Activated CD4-positive, alpha-beta T cell treated with anti-CD3 and anti-CD28 coated beads for 4 hours (primary cell): ENCODE measurements at places on chromosomes 1 and 21.

DNA sequence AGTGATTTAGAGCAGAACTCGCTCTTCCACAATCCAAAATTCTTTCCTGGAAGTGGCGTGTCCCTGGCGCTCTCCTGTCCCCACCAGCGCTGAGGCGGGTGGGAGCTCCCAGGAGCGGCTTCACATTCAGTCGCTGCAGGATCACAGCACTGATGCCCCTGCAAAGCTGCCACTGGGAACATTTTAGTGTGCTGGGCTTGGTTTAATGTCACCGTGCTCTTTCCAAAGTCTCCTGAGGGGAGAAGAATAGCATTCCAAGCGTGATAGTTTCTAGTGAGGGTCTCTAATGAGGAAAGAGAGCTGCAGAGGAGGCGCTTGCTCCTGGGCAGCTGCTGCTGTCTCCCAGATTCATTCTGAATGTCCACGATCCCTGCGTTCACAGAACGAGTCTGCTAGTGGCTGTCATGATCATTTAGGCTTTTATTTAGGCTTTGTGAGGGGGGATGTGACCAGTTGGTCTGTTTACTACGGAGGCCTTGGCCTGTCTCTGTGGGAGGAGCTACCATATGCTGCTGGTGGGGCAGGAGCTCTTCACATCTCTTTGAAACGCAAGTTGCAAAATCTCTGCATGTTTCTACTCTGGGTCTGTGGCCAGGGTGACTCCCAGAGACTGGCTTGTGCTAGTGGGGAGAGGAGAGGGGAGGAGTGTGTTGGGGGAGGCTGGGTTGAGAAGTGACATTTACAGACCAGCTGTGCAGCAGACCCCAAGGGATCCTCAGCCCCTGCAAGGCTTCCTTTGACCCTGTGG is 23.4 kb downstream of the OLFML3 start:
- DNase-seq = no peak

- DNase-seq = no peak
These were observed 109.8 kb downstream of the CACHD1 start for GRCh38 chr1:64579767-64580166.

DNA sequence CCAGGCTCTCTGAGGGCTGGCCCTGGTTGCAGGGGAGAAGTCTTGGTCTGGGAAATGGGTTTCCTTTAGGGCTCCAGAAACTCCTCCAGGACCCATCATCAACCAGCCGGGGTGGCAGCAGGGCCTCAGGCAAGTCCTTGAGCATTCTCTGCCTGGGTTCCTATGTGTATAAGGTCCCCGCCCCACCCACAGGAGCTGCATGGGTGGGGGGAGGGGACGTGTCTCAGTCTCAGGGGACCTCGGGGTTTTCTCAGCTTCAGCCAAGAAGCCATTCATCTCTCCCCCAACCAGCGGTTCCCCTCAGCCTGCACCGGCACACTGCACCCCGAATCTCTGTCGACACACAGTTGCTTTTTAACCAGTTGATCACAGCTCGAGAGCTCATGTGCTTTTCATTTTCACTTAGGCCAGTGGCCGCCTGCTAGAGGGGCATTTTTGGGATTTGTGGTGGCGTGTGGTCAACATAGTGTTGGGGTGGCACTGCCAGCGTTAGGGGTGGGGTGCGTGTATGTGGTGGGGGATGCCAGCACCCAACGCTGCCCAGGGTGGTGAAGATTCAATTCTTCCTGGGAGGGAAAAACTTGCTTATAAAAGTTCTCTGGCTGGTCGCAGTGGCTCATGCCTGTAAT is 6.5 kb downstream of the RUNX3 start:
- no peak for DNase-seq

DNA sequence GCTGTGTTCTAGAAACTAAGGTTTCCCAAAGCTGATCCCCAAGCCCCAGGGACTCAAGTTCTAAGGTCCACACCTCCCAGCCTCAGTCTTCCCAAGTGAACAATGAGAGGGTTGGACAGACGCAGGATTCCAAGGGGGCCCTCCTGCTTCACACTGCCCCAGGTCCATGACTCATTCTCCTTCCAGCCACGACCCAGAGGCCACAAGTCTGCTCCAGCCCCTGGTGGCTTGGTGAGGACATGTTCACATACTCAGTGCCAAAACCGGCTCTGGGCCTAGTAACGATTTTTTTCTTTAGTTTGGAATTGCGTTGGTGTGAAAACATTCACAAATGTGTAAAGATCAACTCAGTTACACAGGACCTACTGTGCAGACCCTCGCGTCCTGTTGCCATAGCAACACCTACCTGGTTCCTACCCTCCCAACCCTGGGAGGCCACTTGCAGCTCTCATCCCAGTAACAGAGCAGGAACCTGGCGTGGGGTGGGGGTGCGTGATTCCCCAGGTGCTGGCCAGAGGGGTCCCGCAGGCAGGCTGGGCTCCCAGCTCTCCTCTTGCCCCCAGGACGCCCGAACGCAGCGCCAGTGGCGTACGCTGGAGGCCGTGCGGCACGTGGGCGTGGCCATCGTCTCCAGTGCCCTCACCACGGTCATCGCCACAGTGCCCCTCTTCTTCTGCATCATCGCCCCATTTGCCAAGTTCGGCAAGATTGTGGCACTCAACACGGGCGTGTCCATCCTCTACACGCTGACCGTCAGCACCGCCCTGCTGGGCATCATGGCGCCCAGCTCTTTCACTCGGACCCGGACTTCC is 57.0 kb downstream of the DISP3 start:
- DNase-seq = no peak

- no peak for DNase-seq
These were observed 7.0 kb downstream of the KCND3 start for GRCh38 chr1:111982428-111982827.

DNA sequence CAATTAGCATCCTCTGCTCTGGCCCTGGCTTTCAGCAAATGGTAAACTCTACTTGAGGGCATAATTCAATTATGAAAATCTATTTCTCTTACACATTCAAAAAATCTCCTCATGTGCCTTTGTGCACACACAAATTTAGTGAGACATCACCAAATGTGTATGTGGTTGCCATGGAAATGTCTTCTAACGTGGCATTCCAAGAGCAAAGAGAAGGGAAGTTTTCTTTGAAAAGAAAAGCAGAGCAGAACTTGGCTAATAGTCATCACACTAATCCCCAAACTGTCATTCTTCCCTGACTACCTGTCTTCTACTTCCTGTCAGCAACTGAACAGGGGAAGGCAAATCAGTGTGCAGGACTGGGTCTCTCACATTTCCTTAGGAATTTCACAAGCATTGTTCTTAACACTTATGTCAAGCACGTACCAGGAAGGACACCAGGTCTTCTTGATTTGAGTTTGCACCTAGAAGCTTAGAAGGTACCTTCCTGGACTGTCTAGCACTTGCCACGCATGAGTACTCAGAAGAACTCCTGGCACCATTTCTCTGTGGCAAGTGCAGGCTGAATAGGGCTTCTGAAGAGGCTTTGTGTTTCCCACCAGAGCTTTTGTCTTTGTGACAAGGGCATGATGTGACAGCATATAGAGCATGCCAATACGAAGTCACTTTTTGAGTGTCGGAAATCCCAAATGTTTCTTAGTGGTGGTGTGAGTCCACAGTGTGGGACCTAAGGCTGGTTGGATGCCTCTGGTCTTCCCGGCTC is 32.3 kb downstream of the MAN1C1 start:
- no peak for DNase-seq

DNA sequence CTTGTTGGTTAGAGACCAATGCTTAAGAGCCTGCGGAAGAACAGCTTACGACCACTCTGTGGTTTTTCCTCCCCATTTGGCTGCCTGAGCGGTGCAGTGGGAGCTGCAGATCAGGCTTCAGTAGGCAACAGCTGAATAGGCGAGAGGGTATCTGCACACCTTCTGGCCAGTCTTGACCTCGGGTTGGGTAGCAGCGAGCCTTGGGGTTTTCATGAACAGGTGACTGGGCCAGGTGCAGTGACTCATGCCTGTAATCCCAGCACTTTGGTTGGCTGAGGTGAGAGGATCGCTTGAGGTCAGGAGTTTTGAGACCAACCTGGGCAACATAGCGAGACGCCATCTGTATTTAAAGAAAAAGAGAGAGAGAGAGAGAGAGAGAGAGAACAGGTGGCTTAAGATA is 41.0 kb downstream of the NENF start:
- DNase-seq = no peak

- peak; percentile 48 for DNase-seq
These were observed 438 bp downstream of the MRPS6 start for GRCh38 chr21:34073749-34074282.

GRCh38 chr1:11731691-11732283 is 4.1 kb upstream of the AGTRAP start:
- DNase-seq = no peak

DNA sequence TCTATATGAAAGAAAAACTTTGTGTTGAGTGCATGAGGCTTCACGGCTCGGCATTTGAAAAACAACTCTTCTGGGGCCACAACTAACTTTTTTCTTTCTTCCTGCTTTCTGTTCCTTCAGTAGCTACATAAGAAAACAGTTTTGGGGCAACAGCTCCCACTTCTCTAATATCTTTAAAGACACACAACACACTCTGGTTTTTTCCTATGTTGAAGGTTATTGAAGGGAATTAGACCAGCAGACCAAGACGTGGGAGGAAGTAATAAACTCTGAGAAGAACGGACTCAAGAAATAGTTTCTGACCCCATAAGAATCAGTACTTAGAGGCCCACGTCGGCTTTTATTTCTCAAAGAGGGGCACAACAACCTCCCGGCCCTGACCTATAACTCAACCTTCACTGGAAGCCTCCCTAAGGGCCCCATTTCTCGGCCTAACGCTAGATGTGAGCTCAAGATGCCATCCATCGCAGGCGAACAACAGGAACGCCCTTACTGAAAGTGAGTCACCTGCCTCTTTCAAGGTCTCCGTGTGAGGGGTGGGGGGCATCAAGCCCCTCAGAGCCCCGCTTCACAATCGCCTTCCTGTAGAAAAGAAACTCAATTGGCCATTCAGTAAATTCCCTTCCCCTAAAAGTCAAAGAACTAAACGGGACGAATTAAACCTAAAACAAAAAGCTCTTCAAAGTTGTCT is 844 bp downstream of the ZMYM6 start:
- DNase-seq = peak; percentile 41

- DNase-seq = no peak
These were observed 94.7 kb downstream of the LIPI start for GRCh38 chr21:14116080-14116481.

DNA sequence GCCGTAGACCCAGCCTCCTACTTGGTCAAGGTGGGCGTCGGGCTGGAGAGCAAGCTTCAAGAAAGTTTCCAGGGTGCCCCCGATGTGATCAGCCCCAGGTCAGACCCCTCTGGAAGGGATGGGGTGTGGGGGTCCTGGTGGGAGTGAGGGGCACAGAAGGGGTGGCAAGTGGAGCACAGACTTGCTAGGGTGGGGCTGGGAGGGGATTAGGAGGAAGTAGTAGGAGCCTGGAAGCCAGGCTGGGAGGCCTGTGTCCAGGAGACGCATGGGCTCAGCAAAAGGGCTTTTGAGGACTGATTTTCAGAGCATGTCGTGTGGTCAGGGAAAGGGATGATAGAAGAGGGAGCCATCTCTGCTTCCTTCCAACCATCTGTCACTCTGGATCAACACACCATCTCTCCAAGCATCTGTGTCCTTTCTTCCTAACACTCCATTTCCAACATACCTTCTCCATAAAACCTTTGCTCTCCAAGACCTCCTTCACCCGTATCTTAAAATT is 8.5 kb downstream of the TRIM46 start:
- DNase-seq = no peak

- no peak for DNase-seq
These were observed 786.5 kb downstream of the LRRIQ3 start for GRCh38 chr1:73411479-73411878.

GRCh38 chr1:156419854-156420204 is 50.8 kb downstream of the RHBG start:
- peak; percentile 26 for DNase-seq

- DNase-seq = no peak
These were observed 18.0 kb downstream of the NLRP3 start for GRCh38 chr1:247434005-247434404.

GRCh38 chr1:117359561-117360289 is 7.5 kb upstream of the MAN1A2 start:
- no peak for DNase-seq

DNA sequence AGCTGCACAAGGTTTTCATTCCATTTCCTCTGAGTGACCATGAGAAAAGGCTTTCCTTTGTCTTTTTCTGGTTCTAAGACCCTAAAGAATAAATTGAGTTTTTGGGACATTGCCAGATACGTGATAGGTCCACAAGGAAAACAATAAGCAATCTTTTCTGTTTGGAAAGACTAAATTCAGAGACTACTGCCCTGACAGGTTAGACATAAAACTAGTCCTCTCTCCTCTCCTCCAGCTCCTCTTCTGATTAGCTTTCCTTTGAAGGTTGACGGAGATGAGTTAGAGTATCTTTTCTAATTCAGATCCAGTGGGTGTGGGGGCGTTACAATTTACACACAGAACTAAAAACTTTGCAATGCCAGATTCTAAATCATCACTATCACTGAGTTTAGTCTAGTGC is 57.8 kb upstream of the C1orf53 start:
- DNase-seq = no peak

DNA sequence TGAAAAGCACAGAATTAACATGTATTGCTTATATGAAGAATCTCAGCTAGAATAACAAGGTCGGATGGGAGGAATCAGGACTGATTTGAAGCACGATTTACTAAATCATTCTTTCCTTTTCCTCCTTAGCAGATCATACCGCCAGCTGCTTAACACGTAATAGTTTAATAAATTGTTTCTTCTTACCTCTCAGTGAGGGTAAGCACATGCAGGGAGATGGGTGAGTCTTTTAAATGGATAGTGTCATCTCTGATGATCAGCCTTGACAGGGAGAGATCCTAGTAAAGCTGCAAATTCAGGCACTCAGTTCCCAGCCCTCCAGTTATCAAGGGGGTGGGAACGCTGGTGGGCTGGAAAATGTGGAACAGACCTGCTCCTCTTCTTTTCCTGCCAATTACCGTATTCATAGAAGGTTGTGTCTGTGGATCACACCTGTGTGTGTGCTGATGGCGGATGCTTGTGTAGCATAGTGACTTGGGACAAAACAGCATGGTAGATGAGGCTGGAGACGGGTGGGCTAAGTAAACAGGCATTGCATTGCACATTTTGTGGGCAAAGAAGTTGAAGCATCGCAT is 30.7 kb downstream of the NTPCR start:
- no peak for DNase-seq

- DNase-seq = no peak
These were observed 22.3 kb downstream of the MFSD2A start for GRCh38 chr1:39977202-39977601.

DNA sequence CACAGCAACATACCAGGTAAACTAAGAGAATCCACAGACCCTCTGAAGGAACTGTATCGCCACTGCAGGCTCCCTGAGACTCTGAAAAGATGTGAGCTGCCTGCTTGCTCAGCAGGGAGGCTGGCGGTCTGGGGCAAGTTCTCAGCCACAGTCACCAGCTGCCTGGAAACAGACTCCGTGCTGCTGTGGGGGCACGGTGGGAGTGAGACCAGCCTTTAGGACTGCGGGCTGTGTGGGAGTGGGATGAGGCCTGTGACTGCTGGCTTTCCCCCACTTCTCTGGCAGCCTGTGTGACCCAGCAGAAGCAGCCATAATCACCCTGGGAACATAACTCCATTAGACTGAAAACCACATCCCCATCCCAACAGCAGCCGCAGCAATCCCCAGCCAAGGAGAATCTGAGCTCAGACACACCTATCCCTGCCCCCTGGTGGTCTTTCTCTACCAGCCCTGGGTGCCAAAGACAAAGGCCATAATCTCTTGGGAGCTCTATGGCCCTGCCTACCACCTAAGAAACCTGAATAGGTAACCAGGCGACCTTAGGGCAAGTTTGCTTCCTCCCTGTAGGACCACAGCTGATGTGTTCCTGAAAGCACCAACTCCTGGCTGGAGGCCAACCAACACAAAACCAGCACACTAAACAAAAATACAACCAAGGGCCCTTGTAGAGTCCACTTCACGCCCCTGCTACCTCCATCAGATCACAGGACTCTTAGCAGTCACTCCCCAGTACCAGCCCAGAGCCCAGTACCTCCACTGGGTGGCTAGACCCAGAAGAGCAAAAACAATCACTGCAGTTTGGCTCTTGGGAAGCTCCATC is 151.5 kb downstream of the SMYD3 start:
- DNase-seq = no peak
